Progenitor cell of endocrine pancreas (in vitro differentiated cells): ENCODE measurements at places on chromosomes 6 and 20.

DNA sequence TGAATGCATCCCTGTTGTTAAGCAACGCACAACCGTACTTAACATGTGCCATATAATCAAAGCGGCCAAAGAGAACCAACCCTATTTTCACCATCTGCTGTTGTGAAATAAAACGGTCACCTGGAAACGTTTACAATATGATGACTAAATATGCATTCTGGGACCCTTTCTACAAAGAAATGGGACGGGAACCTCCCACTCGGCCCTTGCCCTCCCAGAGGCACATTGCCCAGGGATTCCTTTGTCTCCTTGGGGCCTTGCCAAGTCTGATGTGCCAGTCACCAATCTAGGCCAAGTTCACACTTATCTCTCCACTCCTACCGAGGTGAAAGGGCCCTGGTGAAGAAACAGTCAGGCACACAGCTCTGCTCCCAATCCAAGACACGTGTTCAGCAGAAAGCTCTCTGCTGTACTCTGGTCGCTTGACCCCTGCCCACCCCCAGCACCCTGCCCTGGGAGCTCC, 427.4 kb upstream of the JARID2 start:
- DNase-seq, result no peak

DNA sequence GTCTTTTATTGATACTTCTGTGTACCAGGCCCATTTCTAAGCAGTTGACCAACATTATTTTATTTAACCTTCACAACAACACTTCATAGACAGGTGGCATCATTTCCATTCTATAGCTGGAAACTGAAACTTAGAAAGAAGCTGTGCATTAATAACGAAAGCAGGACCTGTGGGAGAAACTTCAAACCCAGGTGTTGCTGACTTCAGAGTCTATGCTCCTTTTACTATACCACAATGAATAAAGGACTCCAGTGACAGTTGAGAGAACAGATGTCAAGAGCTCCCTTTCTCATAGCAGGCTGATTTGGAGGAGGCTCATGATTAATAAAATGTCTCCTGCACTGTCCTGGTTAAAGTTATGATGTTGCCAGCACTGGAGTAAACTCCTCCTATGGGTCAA, 56.6 kb upstream of the POU3F2 start:
- DNase-seq, result no peak

DNA sequence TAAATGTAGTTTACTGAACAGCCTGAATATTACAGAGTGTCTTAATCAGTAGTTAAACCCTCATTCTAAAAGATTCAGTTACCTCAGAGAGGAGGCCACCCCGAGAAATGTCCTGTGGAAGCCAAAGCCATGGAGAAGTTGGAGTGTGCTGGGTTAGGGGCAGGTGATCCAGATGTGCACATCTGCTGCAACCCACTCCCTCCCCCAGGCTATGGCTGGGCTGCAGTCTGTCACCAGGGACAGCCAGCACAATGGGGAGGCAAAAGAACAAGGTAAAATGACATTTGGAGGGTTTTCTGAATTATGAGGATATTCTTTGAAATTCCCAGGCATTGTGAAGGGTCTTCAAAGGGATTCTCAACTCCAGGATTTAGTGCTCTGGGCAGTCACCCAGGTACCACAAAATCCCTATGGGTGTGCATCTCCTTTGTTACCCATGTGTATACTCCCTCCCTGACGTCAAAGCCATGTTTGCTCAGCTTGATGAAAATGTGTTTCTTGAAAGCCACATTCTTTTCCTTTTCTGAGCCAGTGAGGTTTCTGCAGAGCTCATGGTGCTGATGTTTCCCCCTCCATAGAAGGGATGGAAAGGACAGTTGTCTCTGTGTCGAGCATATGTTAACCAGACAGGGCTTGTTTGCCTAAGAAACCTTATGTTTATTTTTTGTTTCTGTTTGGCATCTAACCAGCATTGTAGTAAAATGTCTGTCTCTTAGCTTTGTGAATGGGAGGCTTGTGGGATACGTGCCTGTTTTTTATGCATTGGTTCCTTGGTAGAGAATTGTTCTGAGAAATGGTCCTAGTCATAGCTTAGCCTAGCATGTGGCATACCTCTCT, 212.3 kb upstream of the TBX18 start:
- DNase-seq, result no peak

GRCh38 chr20:8862092-8862491, 206.8 kb upstream of the PLCB4 start:
- no peak for DNase-seq

DNA sequence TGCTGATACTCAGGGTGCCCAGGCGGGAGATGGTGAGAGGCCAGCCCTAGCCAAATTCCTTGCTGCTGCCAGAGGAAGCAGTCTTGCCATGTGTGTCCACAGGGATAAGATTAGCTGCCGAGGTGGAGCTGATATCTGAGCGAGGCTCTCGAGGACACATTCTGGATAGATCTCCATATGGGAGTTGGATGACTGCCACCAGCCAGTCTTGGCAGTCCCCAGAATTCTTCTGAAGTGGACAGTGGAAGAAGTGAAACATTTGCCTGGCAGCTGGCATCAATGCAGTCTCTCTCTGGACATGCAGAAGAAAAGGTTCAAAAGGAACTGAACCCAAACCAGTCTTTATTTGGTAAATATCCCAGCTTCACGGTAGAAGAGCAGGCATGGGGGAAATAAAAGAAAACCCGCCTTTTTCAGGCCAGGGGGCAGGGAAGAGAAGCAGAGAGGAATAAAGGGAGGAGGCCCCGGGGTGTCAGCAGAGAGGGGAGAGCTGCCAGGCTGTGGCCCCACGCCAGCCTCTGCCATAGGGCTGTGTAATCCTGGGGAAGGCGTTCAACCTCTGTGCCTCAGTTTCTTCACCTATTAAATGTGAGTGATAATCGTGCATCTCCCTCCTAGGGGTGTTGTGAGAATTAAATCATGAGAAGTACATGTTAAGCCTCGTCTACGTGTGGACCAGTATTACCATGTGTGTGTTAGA, 3.7 kb upstream of the FUCA2 start:
- no peak for DNase-seq

GRCh38 chr20:16695628-16696027, 34.2 kb upstream of the SNRPB2 start:
- DNase-seq, result no peak

DNA sequence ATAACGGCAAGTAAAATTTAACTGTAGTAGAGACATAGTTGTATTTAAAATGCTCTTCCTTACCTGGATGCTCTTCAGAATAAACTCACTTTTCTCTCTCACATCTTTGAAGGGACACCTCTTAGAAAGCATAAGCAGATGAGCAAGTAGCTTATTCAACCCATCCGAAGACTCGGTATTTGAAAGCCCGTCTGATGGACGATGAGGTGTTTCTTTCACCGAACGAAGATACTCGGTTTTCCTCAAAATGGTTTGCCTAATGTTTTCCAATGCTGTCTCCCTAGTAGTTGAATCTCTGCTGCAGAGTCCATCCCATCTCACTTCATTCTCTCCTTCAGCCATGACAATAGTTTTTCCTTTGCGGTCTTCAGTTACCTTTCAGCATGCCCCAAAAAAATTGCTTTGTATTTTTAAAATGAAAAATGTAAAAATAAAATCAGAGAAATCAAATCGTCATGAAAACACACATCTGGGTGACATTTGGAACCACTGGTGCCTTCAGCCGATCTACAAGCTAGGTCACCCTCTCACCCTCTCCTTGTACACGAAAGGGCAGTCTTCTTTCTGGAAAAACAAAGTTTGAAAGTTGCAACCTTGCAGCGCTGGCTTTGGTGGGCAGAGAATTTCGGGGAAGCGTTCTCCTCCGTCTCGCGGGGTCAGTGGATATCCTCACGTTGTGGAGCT, 772 bp downstream of the SESN1 start:
- no peak for DNase-seq

DNA sequence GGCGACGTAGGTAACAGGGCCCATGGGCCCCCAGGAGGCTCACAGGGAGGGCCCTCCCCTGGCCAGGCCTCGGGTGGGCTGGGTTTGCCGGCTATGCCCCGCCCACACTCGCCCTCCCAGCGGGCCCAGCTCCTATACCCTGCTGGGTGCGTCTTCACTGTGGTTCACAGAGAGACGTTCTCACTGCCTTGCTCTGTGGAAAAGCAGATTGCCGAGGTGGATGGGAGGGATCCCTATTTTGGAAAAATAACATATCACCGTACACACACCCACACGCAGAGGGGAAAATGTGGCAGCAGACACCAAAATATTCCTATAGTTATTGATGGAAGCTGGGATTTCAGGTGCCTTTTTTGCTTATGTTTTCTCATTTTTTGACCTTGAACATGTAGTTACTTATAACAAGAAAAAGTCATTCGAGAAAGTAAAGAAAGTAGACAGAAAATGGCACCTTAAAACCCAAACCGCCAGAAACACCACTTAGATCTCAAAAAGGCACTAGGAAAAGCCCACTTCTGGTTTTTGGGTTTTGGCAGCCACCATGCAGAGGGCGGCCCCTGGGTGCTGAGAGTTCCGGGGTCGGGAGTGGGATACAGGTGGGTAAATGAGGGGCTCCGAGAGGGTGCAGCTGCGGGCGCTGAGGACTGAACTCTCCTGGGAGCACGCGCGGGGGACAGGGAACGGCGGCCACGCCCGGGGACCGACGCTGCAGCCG, 49.4 kb downstream of the TMEM242 start:
- DNase-seq, result no peak

DNA sequence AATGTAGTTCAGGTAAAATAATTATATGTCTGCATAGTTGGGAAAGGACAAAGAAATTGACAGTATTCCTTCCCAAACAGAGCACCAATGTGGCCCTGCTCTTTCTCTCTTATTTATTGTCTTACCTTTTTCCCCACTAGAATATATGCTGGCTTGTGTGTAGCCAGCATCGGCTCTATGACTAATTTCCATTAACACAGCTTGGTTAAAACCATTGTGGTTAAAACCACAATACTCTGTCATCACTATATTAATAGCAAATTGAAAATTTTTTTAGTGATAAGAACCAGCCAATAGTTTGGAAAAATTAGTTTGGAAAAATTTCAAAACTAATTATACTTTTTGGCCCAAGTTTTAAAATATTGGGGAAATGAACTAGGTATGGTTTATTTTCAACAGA, 535.1 kb downstream of the UTRN start:
- no peak for DNase-seq
